ENCODE measurements at places on chromosomes 5 and 9. TPM values are rescaled to one million over a fixed set of nuclear protein-coding genes. Genes with fewer than 3 reads are reported as not detected.

Gene LRRC14B
- polyA plus RNA-seq: not detected

Gene SLC34A3
- 0.06 TPM for polyA plus RNA-seq

Gene LECT2
- not detected for polyA plus RNA-seq

Gene DROSHA
- 65.9 TPM for polyA plus RNA-seq

DNA sequence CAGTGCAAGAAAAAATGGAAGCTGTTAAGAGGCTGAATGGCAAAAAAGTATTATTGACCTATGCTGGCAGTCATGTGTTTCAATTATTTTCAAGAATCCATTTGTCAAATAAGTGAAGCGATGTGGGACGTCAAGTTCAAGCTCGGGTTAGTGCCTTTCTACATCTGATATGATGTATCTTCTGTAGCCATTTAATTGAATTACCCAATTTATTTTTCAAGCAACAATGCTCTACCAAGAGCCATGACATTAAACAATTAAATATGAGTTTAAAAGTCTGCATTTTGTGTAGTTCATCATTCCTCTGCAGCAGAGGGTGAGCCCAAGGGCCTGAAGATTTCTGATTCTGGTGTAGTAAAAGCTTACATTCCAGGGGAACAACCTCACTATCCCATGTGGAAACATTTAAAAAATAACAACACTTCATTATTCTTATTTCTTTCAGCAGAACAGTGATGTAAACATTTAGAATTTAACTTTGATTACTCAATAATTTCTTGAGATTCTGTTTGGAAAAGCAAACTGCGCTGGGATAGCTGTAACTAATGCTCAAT lies 619.7 kb upstream of the ARRDC3 start:
- peaks cover 4% of the 10 kb centered on the region for H3K4me1 ChIP-seq
- H3K36me3 ChIP-seq: no peaks in the 10 kb centered on the region
- H3K4me3 ChIP-seq: no peak overlapping the region
- H3K27me3 ChIP-seq: no peaks in the 10 kb centered on the region
- no peak for DNase-seq

DNA sequence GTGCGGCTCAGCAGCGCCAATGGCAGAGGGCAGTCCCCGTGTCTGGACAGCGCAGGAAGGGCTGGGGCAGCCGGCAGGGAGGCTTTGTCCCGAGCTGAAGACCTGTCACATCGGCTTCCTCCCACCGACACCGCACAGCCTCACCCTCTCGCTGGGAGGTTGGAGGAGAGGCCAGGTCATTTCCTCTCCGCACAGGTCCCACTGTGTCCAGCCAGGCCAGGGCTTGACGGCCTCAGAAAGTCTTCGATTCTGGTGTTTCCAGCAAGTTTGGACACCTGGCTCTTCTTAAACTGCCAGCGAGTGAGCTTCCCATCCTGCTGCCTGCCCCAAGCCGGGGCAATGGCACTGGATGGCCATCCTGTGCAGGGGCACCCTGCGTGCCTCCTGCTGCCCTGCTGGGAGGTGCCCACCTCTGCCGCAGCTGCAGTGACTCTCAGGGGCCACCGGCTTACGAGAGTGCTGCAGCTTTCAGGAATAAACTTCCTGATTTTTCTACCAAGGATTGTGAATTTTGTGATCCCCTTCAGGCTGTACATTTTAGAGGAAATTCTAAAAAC lies 33.9 kb downstream of the AHRR start:
- H3K4me1 ChIP-seq: no peaks in the 10 kb centered on the region
- no peak for DNase-seq
- H3K27ac ChIP-seq: no peak overlapping the region
- H3K27me3 ChIP-seq: no peaks in the 10 kb centered on the region

DNA sequence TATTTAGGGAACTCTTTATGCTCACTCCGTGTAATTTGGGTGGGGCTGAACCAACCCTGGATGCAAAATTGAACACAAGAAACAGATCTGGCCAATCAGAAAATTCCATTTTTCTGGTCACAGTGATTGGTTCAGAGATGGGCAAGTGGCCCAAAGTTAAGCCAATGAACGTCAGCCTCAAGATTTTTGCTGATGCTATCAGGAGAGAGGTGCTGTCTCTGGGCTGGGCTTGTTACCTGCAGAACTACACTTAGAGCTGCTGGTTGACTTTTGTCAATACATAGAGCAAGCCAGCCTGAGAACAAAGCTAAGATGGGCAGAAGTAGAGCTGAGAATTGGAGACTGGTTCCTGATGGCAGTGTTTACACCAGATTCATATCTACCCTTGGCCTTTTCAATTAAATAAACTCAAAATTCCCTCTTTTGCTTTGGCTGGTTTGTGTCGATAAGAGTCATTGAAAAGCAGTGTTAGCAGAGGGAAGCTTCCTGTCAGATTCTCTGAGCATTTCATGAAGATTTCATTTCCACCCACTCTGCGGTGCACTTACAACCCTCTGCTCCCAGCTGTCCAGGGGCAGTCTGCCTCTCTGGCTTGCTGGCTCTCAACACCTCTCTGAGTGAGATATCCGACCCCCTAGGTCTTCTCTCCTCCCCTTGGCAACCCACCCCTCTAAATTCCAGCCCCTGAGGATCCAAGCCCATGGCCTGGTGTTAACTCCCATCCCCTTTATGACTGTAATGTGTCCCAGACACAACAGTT lies 64.5 kb upstream of the PPARGC1B start:
- H3K4me3 ChIP-seq: no peak overlapping the region
- H3K4me1 ChIP-seq: no peaks in the 10 kb centered on the region
- H3K27me3 ChIP-seq: no peaks in the 10 kb centered on the region
- DNase-seq: no peak
- no peaks in the 10 kb centered on the region for H3K36me3 ChIP-seq

- no peak overlapping the region for H3K4me3 ChIP-seq
- no peak overlapping the region for H3K27ac ChIP-seq
- no peaks in the 10 kb centered on the region for H3K36me3 ChIP-seq
- H3K27me3 ChIP-seq: no peaks in the 10 kb centered on the region
- H3K4me1 ChIP-seq: no peaks in the 10 kb centered on the region
Observed at GRCh38 chr9:81379655-81380054, 309.7 kb downstream of the TLE1 start.

DNA sequence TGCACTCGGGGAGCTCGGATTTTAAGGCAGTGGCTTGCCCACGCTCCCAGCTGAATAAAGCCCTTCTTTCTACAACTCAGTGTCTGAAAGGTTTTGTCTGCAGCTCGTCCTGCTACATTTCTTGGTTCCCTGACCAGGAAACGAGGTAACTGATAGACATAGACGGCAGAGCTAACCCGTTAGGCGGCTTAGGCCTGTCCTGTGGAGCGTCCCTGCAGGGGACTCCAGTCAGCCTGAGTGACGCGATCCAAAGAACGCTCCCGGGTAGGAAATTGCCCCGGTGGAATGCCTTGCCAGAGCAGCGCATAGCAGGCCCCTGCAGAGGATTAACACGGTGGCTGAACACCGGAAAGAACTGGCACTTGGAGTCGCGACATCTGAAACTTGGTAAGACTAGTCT lies 1.8 kb upstream of the SELENOP start:
- peaks cover 7% of the 10 kb centered on the region for H3K4me1 ChIP-seq
- H3K4me3 ChIP-seq: no peak overlapping the region
- H3K27me3 ChIP-seq: no peaks in the 10 kb centered on the region
- H3K36me3 ChIP-seq: no peaks in the 10 kb centered on the region
